ENCODE measurements at places on chromosomes 6 and 20. TPM values are rescaled to one million over a fixed set of nuclear protein-coding genes. Genes with fewer than 3 reads are reported as not detected.
A peak's percentile ranks its signal among the peaks of the same experiment; 100 is the strongest.

DNA sequence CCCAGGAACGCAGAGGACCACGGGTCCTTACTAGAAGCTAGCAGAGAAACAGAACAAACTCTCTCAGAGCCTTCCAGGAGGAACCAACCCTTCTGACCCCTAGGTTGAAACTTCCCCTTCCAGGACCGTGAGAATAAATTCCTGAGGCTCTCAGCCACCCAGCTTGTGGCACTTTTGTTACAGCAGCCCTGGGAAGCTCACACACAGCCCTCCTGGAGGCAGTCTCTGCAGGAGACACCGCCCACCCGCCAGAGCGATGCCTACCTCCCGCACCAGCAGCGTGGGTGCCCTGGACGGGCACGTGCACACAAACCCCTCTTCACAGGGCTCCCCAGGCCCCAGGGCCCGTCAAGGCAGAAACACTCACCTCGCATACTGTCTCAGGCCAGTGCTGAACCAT lies 4.2 kb downstream of the RNASET2 start:
- H3K27me3 ChIP-seq, result no peaks in the 10 kb centered on the region
- no peak overlapping the region for H3K27ac ChIP-seq
- peaks cover 10% of the 10 kb centered on the region for H3K36me3 ChIP-seq
- peaks cover 22% of the 10 kb centered on the region for H3K4me1 ChIP-seq

GRCh38 chr20:521860-522259 lies 21.7 kb downstream of the CSNK2A1 start:
- H3K27me3 ChIP-seq, result peaks cover 2% of the 10 kb centered on the region
- H3K4me1 ChIP-seq, result peaks cover 13% of the 10 kb centered on the region
- H3K27ac ChIP-seq, result no peak overlapping the region
- DNase-seq, result no peak
- peaks cover 57% of the 10 kb centered on the region for H3K36me3 ChIP-seq

- DNase-seq, result no peak
- peaks cover 16% of the 10 kb centered on the region for H3K4me1 ChIP-seq
- no peak overlapping the region for H3K4me3 ChIP-seq
- H3K36me3 ChIP-seq, result peaks cover 4% of the 10 kb centered on the region
- peaks cover 9% of the 10 kb centered on the region for H3K27me3 ChIP-seq
Measured at GRCh38 chr20:5614506-5614905, 135.7 kb upstream of the SHLD1 start.

DNA sequence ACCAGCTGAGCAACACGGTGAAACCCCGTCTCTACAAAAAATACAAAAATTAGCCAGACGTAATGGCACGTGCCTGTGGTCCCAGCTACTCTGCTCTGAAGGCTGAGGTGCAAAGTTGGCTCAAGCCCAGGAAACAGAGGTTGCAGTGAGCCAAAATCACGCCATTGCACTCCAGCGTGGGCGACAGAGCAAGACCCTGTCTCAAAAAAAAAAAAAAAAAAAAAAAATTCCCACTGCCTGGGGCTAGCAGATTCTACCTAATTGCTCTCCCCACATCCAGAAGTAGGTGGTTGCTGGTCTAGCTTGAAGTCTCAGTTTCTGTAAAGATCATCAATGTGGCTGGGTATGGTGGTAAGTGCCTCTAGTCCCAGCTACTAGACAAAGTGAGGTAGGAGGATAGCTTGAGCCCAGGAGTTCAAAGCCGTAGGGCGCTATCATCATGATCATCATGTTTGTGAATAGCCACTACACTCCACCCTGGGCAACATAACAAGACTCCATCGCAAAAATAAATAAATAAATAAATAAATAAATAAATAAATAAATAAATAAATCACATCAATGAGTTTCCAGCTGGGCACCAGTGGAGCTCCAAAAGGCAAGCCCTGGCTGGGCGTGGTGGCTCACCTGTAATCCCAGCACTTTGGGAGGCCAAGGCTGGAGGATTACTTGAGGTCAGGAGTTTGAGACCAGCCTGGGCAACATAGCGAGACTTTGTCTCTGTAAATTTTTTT lies 6.3 kb upstream of the AP5S1 start:
- no peak overlapping the region for H3K4me3 ChIP-seq
- H3K4me1 ChIP-seq, result peaks cover 47% of the 10 kb centered on the region

GRCh38 chr6:5529015-5529414 lies 267.7 kb downstream of the FARS2 start:
- H3K4me1 ChIP-seq, result peaks cover 28% of the 10 kb centered on the region
- H3K27ac ChIP-seq, result no peak overlapping the region
- peaks cover 7% of the 10 kb centered on the region for H3K36me3 ChIP-seq
- peak; percentile 17 for DNase-seq
- H3K4me3 ChIP-seq, result no peak overlapping the region

DNA sequence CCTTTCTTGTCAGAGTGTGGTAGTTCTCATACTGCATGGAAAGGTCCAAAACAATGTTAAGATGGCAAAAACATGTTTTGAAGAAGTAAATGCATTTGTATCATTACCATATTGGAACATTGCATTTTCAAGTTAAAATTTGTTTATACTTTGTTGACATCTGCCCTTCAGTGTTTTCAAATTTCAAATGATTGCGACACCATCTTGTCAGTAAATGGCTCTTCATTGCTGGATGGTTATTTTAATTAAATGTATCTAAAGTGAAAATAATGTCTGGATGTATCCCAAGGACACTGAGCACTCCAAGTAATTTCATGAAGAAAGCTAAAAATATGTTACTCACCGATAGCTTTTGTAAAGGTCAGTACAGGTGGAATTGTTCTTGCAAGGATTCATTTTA lies 761.6 kb downstream of the EYS start:
- H3K4me3 ChIP-seq, result no peak overlapping the region
- H3K27me3 ChIP-seq, result no peaks in the 10 kb centered on the region
- no peaks in the 10 kb centered on the region for H3K36me3 ChIP-seq
- no peaks in the 10 kb centered on the region for H3K4me1 ChIP-seq

Gene DCDC2
- total RNA-seq, result not detected

GRCh38 chr6:91185072-91185471 lies 598.2 kb upstream of the MAP3K7 start:
- H3K36me3 ChIP-seq, result no peaks in the 10 kb centered on the region
- no peak for DNase-seq
- H3K27ac ChIP-seq, result no peak overlapping the region
- H3K27me3 ChIP-seq, result no peaks in the 10 kb centered on the region
- no peaks in the 10 kb centered on the region for H3K4me1 ChIP-seq

GRCh38 chr6:144413418-144413817 lies 128.3 kb downstream of the UTRN start:
- H3K27ac ChIP-seq, result peak overlapping the region; percentile 47
- peaks cover 62% of the 10 kb centered on the region for H3K4me1 ChIP-seq
- H3K4me3 ChIP-seq, result no peak overlapping the region
- H3K36me3 ChIP-seq, result peaks cover 18% of the 10 kb centered on the region
- H3K27me3 ChIP-seq, result peaks cover 2% of the 10 kb centered on the region

GRCh38 chr20:19114410-19114809 lies 98.0 kb upstream of the SLC24A3 start:
- no peak overlapping the region for H3K4me3 ChIP-seq
- H3K36me3 ChIP-seq, result no peaks in the 10 kb centered on the region
- no peak overlapping the region for H3K27ac ChIP-seq
- no peak for DNase-seq

- no peaks in the 10 kb centered on the region for H3K36me3 ChIP-seq
- H3K27me3 ChIP-seq, result peaks cover 51% of the 10 kb centered on the region
- no peak for DNase-seq
- H3K27ac ChIP-seq, result no peak overlapping the region
Measured at GRCh38 chr20:58146081-58146745, 82.2 kb downstream of the ANKRD60 start.

- no peaks in the 10 kb centered on the region for H3K27me3 ChIP-seq
- H3K4me3 ChIP-seq, result no peak overlapping the region
Measured at GRCh38 chr20:41089555-41089954, 47.8 kb upstream of the PLCG1 start.

DNA sequence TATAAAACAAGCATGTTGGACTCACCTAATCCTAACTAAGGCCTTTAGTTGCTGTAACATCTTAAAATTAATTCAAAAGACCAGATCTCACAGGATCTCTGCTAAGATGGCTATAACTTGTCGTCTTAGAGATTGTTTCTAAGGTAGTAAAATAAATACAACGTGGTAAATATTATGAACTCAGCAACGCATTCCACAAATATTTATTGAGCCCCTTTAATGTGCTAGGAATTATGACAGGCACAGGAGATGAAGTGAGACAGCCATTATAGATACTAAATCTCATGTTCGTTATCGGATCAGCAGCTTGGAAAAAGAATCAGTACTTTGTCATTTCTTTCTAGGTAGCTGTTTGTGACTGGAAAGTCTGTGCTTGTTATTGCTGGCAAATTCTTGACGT lies 20.9 kb upstream of the MCM3 start:
- no peak overlapping the region for H3K4me3 ChIP-seq
- peaks cover 1% of the 10 kb centered on the region for H3K27me3 ChIP-seq
- H3K4me1 ChIP-seq, result peaks cover 24% of the 10 kb centered on the region

- H3K36me3 ChIP-seq, result no peaks in the 10 kb centered on the region
- no peak for DNase-seq
- no peak overlapping the region for H3K27ac ChIP-seq
Measured at GRCh38 chr6:90302320-90302719, 5.7 kb upstream of the BACH2 start.
